ENCODE measurements at places on chromosomes 2 and 18.

GRCh38 chr2:107737756-107738155, 88.9 kb upstream of the RGPD4 start:
- DNase-seq: no peak

GRCh38 chr2:200447139-200447855, 62.6 kb downstream of the KCTD18 start:
- DNase-seq: no peak

GRCh38 chr2:67453310-67453709, 56.2 kb downstream of the ETAA1 start:
- DNase-seq: no peak

DNA sequence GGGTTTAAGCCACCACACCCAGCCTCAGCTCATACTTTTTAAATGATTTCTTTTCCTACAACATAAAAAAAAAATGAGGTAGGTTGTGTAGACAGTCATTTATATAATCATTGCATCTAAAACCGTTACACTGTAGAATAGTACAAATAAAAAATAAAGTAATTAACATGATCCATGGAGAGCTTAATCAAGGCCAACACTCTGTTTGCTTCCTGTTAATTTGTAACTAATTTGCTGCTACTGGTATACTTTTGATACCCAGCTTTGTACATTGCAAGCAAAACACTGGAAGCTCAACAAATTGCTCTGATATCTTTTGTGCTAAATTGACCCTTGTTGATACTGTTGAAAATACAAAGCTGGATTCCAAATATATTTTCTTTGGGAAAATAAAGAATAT, 20.2 kb upstream of the KCTD1 start:
- DNase-seq: no peak

DNA sequence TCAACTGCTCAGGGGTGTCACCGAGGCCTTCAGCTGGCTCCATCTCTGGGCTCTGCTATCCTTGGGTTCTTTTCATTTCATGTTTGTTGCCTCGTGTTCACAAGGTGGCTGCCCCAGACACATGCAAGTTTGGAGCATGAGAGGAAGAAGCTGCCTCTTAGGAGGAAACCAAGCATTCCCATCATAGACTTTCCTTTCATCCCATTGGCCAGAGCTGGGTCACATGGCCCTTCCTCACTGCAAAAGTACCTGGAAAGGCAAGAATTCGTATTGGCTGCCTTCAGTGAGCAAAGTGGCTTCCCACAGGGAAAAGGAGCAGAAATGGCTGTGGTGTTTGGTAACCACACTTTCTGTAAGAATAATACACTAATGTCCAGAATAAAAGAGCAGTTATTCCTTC, 155.7 kb upstream of the RAB12 start:
- no peak for DNase-seq

DNA sequence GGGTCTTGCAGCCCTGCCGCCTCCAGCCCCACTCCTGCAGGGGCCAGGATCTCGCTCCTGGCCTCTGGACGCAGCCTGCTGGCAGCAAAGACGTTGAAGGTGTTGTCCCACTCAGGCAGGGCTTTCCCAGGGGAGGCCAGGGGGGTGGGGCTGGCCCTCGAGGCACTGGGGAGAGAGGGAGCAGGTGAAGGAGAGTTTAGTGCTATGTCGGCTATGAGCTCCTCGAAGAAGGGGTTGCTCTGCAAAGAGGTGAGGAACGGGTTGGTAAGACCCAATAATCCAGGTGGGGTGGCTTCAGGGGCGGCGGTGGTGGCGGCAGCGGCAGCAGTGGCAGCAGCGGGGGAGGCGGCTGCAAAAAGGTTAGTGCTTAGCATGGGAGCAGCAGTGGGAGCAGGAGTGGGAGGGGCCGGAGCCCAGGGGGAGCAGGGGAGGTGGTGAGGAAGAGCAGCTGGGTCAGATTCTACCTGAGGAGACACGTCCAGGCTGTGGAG, 9.7 kb upstream of the SFXN5 start:
- no peak for DNase-seq

GRCh38 chr2:64831134-64831976, 157.8 kb upstream of the SLC1A4 start:
- DNase-seq: peak; percentile 85

DNA sequence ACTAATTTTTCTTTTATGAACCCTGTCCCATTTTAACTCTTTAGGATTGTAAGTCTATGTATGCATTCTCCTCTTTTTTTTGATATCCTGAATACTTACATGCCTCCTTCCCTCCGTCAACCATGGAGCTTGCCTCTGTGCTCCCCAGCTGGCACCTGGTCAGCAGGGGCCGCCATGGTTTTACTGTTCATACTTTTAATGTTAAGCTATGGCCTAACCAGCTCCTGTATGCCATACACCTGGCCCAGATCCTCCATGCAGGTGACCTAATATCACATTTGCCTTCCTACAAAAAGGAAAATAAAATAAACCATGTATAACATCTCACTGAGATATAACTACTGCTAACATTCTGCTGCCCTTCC, 283.1 kb upstream of the TRIB2 start:
- no peak for DNase-seq

DNA sequence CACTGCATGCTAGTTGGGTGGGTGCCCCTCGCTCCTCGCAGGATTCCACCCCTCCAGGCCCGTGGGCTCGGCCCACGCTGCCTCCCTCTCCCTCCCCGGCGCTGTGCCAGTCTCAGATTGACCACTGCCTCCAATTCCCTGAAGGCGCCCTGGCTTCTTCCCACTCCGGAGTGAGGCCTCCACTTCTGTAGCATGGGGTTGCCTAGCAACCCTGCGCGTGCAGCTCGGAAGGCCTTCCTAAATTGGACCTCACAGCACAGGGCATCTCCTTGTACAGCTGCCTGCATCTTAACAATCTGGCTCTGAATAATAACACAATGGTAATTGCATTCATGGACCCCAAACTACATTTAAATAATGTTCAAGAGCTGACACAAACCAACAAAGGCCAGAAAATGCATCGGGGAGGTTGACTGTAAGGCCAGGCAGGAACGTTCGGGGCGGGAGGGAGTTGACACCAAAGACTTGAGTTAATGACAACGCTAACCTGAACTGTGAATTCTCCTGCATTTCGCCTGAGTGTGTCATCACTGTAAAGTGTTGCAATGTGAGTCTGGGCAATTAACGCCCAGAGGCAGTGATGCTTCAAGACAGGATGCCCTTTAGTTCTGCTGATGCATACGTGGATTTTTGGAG, 222.9 kb downstream of the ZBTB7C start:
- DNase-seq: no peak

DNA sequence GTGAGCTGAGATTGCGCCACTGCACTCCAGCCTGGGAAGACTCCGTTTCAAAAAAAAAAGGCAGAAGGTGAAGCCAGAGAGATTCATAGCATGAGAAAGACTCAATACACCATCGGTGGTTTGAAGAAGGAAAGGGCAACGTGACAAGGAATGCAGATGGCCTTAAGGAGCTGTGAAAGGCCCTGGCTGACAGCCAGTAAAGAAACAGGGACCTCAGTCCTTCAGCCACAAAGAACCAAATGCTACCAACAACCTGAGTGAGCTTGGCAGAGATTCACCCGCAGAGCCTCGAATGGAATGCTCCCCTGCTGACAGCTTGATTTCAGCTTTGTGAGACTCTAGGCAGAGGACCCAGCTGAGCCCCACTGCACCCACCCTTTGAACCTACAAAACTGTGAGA, 154.9 kb upstream of the NDUFV2 start:
- no peak for DNase-seq

GRCh38 chr2:80302001-80302313, 2.6 kb downstream of the LRRTM1 start:
- no peak for DNase-seq

DNA sequence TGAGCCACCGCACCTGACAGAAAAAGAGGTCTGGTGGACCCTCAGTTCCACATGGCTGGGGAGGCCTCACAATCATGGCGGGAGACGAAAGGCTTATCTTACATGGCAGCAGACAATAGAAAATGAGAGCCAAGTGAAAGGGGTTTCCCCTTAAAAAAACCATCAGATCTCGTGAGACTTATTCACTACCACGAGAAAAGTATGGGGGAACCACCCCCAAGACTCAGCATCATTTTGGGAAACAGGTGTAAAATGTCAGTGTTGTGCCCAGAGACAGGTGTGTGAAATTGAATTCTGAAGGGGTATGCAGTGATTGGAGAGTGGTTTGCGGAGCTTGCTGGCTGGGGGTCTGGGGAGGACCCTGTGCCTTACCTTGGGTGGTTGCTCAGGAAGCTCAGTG, 4.6 kb upstream of the D2HGDH start:
- DNase-seq: no peak

GRCh38 chr18:34978533-34978893, 62.7 kb upstream of the MAPRE2 start:
- DNase-seq: no peak

DNA sequence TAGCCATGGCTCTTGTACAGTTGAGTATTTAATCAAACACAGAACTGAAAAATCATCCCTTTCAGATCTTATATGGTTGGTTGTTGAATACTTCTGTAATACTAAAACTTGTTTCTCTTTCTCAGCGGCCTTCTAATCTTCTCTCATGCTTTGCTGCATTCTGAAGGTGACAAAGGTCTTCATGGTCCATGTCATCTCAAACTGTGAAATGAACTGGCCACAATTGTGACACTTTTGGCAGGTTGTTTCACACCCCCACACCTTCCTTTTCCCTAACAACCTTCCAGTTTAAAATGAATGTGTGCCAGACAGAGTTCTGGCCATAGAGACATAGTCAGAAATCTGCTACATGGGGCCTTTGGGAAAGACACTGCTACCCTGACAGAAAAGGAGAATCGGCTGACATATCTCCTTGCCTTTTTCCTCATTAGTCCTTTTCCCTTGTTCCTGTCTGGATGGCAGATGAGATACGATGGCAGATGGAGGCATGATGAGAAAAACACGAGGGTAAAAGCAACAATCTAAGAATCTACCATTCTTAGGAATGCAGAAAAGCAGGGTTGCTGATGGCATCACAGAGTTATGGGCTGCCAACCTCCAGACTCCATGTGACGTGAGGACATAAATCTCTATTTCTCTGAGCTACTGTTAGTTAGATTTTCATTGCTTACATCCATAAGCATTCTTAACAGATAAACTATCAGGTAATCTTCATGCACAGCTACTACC, 106.5 kb downstream of the PIGN start:
- DNase-seq: no peak
